ENCODE measurements at places on chromosomes 2 and 18.

GRCh38 chr2:203399031-203399430, 70.8 kb downstream of the ABI2 start:
- DNase-seq: no peak

DNA sequence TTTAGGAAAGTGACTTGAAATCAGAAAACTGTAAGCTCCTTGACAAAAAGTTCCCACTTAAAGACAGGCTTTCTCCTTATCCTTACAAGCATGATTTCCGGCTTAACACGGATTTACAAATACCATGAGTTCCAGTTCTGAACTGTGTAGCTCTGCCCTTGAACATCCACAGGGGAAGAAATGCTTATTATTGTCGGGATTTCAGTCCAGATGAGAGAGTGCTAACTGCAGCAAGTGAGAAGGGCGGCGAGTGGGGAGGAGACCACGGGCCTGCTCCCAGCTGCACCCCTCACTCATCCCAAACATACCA, 73.1 kb downstream of the LRRC30 start:
- DNase-seq: no peak

GRCh38 chr18:59643740-59644139, 53.5 kb downstream of the CCBE1 start:
- no peak for DNase-seq

DNA sequence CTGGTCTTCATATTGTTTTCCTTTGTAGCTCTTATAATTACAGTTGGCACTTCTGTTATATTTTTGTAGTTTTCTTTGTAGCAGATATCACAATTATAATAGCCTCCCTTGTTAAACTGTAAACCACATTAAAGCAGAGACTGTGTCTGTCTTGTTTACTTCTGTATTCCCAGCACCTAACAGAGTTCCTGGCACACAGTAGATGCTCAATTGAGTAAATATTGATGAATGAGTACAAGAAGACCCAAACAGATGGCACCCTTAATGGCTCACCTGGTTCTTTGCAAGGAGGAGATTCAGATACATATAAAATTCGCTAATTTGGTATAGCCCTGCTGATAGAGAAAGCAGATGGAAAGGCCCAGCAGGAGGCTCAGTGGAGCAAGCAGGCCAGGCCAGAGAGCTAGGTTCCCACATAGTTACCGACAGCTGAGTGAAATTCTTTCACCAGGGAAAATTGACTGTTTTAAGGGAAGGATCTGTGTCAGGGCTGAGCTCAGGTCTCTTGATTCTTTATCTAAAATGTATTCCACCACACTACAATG, 120.1 kb downstream of the NUP35 start:
- no peak for DNase-seq

GRCh38 chr2:148926981-148927401, 52.0 kb downstream of the KIF5C start:
- peak; percentile 17 for DNase-seq

DNA sequence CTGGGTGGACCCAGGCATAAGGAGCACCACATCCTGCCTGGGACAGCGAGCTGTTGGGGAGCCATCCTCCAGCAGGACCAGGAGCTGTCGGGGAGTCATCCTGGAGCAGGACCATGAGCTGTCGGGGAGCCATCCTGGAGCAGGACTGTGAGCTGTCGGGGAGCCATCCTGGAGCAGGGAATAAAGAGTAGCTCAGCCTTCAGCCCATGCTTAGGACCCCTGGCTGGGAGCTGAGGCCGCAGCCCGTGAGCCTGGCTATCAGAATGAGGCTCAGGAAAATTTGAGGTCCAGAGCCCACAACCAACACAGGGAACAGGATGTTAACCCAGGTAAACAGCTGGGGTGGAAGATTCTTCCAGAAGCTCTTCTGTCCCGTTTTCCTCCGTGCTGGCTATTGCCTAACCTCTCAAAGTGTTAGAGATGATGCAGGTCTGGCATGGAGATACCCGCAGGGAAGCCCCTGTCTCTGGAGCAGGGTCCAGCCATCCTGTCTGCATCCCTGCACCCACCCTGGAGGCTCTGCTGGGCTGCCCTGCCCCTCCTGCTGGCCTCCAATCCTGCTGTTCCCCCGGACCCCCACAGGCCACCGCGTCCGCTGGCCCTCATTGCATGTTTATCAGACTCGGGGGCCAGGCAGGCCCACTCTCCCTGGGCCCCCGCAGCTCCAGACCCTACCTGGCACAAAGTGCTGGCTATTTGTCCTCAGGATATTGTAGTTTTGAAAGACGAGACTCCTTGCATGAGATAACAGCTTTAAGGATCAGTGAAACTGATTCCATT, 243.5 kb upstream of the MYT1L start:
- no peak for DNase-seq

DNA sequence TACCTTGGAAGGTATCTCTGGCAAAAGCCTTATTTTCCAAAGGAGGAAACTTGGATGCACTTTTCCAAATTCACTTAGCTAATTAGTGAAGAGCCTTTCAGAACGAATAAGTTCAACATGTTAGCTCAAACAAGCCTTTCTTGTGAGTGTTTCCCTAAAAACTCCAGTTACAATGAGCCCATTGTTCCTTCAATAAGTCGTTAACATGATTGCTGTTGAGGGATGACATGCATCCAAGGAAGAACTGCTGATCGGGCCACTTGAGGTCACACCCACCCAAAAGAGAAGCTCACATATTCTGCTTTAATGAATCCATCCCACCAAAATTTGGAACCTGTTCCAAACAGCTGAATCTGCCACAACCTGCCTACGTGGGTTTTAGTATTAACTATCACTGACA, 48.1 kb upstream of the SLC35G4 start:
- no peak for DNase-seq

DNA sequence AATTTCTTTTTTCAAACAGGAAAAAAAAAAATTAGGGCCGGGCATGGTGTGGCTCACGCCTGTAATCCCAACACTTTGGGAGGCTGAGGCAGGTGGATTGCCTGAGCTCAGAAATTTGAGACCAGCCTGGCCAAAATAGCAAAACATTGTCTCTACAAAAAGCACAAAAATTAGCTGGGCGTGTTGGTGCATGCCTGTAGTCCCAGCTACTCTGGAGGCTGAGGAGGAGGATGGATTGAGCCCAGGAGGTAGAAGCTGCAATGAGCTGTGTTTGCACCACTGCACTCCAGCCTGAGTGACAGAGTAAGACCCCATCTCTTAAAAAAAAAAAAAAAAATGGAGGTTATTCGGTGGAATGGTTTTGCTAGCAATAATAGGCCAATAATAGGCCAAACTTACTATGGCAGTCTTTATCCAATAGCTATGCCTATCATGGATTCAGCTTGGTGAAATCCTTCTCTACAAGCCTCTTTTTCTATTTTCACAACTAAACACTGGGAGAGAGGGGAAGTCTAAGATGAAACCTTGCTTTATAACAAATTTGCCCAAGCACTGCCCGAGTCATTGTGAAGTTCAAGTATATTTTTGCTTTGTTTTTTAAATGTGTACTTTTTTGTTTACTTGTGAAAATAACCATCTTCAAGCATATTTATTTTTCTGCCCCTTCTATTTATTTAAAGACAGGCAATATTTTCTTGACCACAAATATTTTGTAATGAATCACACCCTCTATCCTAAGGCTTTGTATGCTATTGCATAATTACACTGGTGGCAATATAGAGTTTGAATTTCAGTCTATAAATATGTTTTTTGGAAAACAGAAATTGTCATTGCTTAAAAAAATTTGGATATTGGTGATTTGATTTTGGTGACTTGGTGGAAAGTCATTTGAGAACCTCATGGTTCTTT, 20.0 kb upstream of the KYNU start:
- DNase-seq: no peak
